CD4-positive, alpha-beta T cell treated with Interleukin-10 for 1 hour (primary cell): ENCODE measurements at places on chromosomes 7 and 10.
A peak's percentile ranks its signal among the peaks of the same experiment; 100 is the strongest.

DNA sequence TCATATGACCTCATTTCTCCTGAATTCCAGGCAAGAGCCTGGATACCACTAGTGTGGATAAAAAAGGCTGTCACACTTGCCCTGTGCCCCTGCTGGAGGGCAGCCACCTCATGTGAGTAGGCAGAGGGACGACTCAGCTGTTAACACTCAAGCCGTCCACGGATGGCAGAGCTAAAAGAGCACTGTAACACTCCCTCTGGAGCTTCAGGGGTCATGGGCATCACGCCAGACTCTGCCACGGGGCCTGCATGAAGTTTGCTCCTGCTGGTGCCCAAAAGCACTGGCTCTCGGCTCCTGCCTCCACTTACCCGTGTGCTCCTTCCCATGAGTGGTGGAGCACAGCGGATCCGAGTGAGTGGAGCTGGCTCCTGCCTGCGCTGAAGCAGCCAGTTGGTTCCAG lies 919.8 kb upstream of the C7orf33 start:
- no peak for DNase-seq

GRCh38 chr7:99651290-99651689 lies 28.5 kb downstream of the CYP3A5 start:
- no peak for DNase-seq

DNA sequence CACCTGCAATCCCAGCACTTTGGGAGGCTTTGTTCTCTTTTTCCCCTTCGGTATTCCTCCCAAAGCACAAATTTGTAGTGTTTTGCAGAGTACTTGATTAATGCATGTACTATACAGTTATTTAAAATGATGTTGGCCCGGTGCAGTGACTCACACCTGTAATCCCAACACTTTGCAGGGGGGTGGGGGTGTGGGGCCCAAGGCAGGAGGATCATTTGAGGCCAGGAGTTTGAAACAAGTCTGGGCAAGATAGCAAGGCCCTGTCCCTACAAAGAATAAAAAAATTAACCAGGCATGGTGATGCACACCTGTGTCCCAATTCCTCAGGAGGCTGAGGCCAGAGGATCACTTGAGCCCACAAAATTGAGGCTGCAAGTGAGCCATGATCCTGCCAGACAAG lies 26.8 kb upstream of the FOXK1 start:
- DNase-seq = no peak

DNA sequence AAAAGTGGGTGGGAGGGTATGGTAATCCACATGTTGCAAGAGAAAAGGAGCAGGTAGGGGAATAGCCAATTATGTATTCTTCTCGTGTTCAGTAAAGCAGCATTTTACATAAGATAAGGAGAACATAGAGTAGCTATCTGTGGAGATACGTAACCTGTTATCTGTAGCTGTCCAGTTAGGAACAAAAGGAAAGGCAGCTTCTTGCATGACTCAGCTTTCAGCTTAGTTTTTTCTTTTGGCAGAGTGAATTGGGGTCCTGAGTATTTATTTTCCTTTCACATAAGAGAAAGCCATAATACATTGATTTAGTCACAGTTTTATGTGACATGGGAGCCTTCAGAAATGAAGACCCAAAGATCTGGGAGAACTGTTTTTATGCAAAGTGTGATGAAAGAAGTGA lies 116.7 kb upstream of the IMMP2L start:
- no peak for DNase-seq

- no peak for DNase-seq
These were observed 66.7 kb upstream of the FAM20C start for GRCh38 chr7:125661-126060.

DNA sequence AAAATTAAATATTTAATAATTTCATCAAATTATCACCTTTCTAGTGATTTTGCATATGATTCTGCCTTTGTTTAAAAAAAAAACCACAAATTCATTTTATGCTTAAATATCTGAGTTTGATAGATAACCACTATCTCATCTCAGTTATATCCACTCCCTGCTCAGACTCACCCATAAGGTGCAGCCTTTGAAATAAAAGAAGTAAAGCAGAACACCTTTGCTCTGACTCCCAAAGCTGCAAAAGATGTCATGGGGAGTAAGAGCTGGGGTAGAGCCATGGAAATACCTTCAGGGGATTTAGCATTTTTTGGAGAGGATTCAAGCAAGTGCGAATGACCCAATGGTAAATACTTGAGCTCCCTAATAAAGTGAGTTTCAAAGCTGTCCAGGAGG lies 15.1 kb upstream of the CYP3A5 start:
- no peak for DNase-seq

- DNase-seq = no peak
These were observed 4.3 kb upstream of the ABCC2 start for GRCh38 chr10:99777918-99778714.

GRCh38 chr7:142854372-142855113 lies at the start of gene EPHB6:
EPHB6 (plus strand) TSS chr7:142855076; CDS start chr7:142863228, 8,152 bp downstream.
- peak; percentile 67 for DNase-seq
